ENCODE measurements at places on chromosomes 6 and 20. TPM values are rescaled to one million over a fixed set of nuclear protein-coding genes. Genes with fewer than 3 reads are reported as not detected.

PACRG gene
- total RNA-seq = not detected

RBBP8NL gene
- 0.13 TPM for total RNA-seq

GRM1 gene
- total RNA-seq = 0.07 TPM

SNAP91 gene
- total RNA-seq = 0.46 TPM

C6orf15 gene
- total RNA-seq = not detected

CCM2L gene
- 0.56 TPM for total RNA-seq

C6orf52 gene
- 2.3 TPM for total RNA-seq

PHACTR1 gene
- not detected for total RNA-seq

RUNX2 gene
- total RNA-seq = 1.3 TPM

TGM3 gene
- 0.05 TPM for total RNA-seq

TMEM200A gene
- total RNA-seq = 0.08 TPM

HLA-DRB1 gene
- total RNA-seq = not detected

Measured in A549 treated with RU486 at 1 μM for 4 hours (cell line).